T-cell (primary cell): ENCODE measurements at places on chromosomes 6 and 20. TPM values are rescaled to one million over a fixed set of nuclear protein-coding genes. Genes with fewer than 3 reads are reported as not detected.

CGAS gene
- 12.8 TPM for total RNA-seq

GRCh38 chr20:37816726-37817125 is 86.2 kb upstream of the VSTM2L start:
- H3K27ac ChIP-seq = no peak overlapping the region
- no peaks in the 10 kb centered on the region for H3K4me1 ChIP-seq
- H3K36me3 ChIP-seq = no peaks in the 10 kb centered on the region
- no peak for DNase-seq

DNA sequence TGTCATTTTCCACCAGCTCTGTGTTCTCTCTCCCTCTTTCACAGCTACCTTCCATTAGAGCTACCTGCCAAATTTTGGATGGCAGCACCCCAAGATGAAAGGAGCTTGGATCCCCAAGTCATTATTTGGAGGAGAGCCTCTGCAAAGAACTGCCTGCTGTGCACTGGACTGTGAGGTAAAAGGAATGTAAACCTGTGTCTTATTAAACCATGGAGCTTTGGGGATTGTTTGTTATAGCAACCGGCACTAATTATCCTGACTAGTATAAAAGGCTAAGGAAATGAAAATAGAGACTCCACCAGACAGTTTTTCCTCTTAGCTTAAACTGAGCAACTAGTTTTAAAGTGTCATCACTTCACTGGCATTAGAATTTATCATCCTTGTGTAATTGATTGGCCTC is 191.6 kb upstream of the DTNBP1 start:
- peaks cover 4% of the 10 kb centered on the region for H3K27me3 ChIP-seq
- H3K4me3 ChIP-seq = no peak overlapping the region
- no peak overlapping the region for H3K27ac ChIP-seq

IMPG1 gene
- total RNA-seq = not detected

- no peaks in the 10 kb centered on the region for H3K4me1 ChIP-seq
- no peaks in the 10 kb centered on the region for H3K27me3 ChIP-seq
- no peak overlapping the region for H3K4me3 ChIP-seq
- no peak for DNase-seq
- H3K27ac ChIP-seq = no peak overlapping the region
These were observed 42.5 kb downstream of the HLA-G start for GRCh38 chr6:29870104-29870503.

GRCh38 chr20:41037179-41037578 is 8.6 kb downstream of the TOP1 start:
- H3K4me3 ChIP-seq = no peak overlapping the region
- H3K4me1 ChIP-seq = peaks cover 49% of the 10 kb centered on the region
- no peaks in the 10 kb centered on the region for H3K27me3 ChIP-seq
- no peak for DNase-seq
- H3K36me3 ChIP-seq = peaks cover 4% of the 10 kb centered on the region

GRCh38 chr20:45016089-45016671 is 49.9 kb downstream of the STK4 start:
- H3K4me3 ChIP-seq = no peak overlapping the region
- H3K27me3 ChIP-seq = no peaks in the 10 kb centered on the region
- DNase-seq = no peak
- H3K27ac ChIP-seq = no peak overlapping the region

LRRN4 gene
- 0.09 TPM for total RNA-seq

DSTN gene
- total RNA-seq = 36.3 TPM

DNA sequence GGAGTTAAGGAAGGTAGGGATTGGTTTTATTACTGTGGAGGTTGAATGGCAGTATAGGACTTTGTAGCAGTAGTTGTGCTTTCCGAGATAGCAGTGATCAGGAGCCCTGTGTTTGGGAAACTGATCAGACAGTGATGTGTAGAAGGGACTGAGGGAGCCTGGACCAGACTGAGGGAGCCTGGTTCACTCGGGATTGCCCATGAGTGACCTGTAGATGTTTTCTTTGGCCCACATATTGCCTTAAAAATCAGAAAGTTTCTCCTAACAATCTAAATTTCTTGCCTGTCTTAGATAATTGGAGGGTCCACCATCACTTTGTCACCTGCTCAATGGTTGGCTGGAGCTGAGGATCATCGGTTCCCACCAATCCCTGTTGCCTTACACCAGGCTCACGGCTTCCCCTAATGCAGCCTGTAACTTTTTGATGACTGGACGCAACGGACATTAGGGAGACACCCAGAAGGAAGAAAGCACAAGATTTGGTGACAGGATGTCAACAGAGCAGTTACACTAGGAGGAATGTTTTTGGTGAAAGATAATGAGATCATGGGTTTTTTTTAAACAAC is 1.1 kb downstream of the CDS2 start:
- peak overlapping the region; percentile 99 for H3K27ac ChIP-seq
- H3K27me3 ChIP-seq = no peaks in the 10 kb centered on the region
- H3K4me3 ChIP-seq = peak overlapping the region; percentile 86
- no peak for DNase-seq
- no peaks in the 10 kb centered on the region for H3K36me3 ChIP-seq

GRCh38 chr6:70059039-70059719 is 192.8 kb downstream of the COL19A1 start:
- H3K27ac ChIP-seq = no peak overlapping the region
- no peak overlapping the region for H3K4me3 ChIP-seq
- H3K36me3 ChIP-seq = no peaks in the 10 kb centered on the region
- no peak for DNase-seq

- H3K36me3 ChIP-seq = no peaks in the 10 kb centered on the region
- no peaks in the 10 kb centered on the region for H3K4me1 ChIP-seq
These were observed 16.4 kb downstream of the CST8 start for GRCh38 chr20:23507346-23507745.

ZNF341 gene
- total RNA-seq = 5.7 TPM
